ENCODE measurements at places on chromosomes 2 and 18. TPM values are rescaled to one million over a fixed set of nuclear protein-coding genes. Genes with fewer than 3 reads are reported as not detected.

Gene IRS1
- total RNA-seq, result 44.0 TPM

Gene SOWAHC
- 11.1 TPM for total RNA-seq

- no peak overlapping the region for H3K27ac ChIP-seq
- H3K36me3 ChIP-seq, result no peaks in the 10 kb centered on the region
- peaks cover 5% of the 10 kb centered on the region for H3K4me1 ChIP-seq
- no peak for DNase-seq
These were observed 27.7 kb downstream of the IMPA2 start for GRCh38 chr18:12008842-12009580.

GRCh38 chr2:166895243-166895642, 7.0 kb downstream of the XIRP2 start:
- no peaks in the 10 kb centered on the region for H3K36me3 ChIP-seq
- no peak overlapping the region for H3K27ac ChIP-seq
- DNase-seq, result no peak
- H3K4me1 ChIP-seq, result no peaks in the 10 kb centered on the region
- H3K4me3 ChIP-seq, result no peak overlapping the region
- H3K27me3 ChIP-seq, result no peaks in the 10 kb centered on the region

Gene CFAP210
- total RNA-seq, result 0.10 TPM

DNA sequence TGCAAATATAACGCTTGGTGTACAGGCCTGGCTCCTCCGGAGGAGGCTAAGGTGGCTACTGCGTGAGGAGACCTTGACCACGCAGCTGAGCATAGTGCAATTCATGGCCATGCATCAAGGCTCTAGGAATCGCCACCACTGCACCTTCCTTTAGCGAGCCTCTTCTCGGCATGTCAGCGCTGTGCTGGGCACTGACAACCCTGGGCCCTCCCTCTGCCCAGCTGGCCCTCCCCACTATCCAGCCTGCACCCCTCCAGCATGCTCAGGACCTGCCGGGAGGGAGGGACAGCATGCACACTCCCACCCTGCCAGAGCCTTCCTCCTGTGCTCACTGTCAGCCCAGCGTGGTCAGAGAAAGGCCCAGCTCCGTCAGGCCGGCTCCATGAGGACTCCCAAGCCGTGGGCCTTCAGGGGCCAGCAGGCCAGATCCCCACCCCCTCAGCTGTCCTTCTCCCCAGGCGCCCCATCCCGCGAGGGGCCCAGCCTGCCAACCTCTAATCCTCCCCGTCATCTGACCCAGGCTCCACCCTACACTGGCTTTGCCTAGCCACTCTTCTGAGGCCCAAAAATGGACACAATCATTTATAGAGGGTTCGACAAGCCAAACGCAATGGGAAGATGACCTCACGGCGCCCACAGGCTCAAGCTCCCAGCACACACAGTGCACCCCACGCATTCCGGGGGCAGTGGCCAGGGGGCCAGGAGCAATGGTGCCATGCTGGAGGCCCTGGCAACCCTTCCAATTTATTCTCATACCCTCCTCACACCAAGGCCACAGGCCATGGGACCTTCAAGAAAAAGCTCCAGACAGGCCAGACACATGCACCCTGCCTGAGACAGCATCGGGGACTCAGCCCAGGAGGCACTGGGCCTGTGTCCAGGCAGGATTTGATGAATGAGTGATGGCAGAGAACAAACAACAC, 3.5 kb downstream of the BIN1 start:
- DNase-seq, result no peak
- peaks cover 24% of the 10 kb centered on the region for H3K4me1 ChIP-seq
- H3K27me3 ChIP-seq, result peaks cover 5% of the 10 kb centered on the region
- H3K27ac ChIP-seq, result no peak overlapping the region

DNA sequence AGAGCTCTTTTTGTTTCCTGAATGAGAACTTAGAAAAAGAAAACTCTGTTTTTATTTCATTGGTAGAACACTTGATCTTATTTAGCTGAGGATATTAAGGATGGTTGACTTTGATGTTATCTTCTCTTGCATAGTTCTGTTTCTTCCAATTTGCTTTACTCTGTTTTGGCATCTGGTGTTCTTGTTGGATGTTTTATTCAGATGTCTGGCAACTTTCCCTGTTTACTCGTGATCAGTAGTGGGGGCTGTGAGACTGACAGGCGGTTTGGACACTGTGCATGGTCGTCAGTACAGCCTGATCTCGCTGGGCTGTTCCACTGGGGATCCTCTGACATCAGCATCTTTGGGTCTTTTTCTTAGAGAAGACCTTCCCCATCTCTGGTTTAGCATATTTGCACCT, 100.1 kb downstream of the TSN start:
- DNase-seq, result no peak
- no peak overlapping the region for H3K27ac ChIP-seq
- H3K27me3 ChIP-seq, result peaks cover 5% of the 10 kb centered on the region
- no peak overlapping the region for H3K4me3 ChIP-seq

Gene CYP27C1
- 0.11 TPM for total RNA-seq

Gene RAB17
- total RNA-seq, result not detected

- H3K36me3 ChIP-seq, result no peaks in the 10 kb centered on the region
- H3K27ac ChIP-seq, result no peak overlapping the region
- no peaks in the 10 kb centered on the region for H3K27me3 ChIP-seq
- H3K4me3 ChIP-seq, result no peak overlapping the region
These were observed 60.6 kb downstream of the ITGA4 start for GRCh38 chr2:181517685-181518301.

GRCh38 chr2:6644261-6644660, 221.4 kb downstream of the CMPK2 start:
- H3K4me3 ChIP-seq, result no peak overlapping the region
- peaks cover 5% of the 10 kb centered on the region for H3K36me3 ChIP-seq
- peaks cover 2% of the 10 kb centered on the region for H3K27me3 ChIP-seq
- no peak for DNase-seq

- no peak for DNase-seq
- peaks cover 58% of the 10 kb centered on the region for H3K4me1 ChIP-seq
- peaks cover 25% of the 10 kb centered on the region for H3K27me3 ChIP-seq
- no peak overlapping the region for H3K27ac ChIP-seq
- H3K36me3 ChIP-seq, result no peaks in the 10 kb centered on the region
These were observed 72.6 kb downstream of the CTAGE1 start for GRCh38 chr18:22344908-22345670.

DNA sequence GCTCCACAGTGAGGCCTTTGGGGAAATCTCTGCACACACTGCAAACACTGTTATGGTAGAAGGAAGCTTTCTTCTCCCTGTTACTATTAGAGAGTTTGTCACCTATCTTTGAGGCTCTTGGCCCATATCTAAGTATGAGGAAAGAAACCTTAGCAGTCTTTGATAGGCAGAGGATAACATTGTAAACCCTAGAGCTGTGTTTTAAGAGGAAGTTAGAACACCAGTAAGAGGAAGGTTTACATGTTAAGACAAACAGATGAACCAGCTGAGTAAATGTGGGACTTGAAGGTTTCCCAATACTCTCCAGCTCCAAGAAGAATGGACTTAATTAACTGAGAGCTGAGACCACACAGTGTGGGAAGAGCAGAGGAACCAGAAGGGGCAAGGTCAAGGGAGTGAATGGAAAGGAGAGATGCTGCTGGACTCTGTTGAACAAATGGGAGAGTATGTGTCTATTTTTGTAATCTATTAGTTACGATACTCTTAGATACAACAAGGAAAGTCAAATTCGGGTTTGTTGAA, 257.0 kb downstream of the DPP10 start:
- no peak overlapping the region for H3K4me3 ChIP-seq
- DNase-seq, result no peak
- H3K27me3 ChIP-seq, result no peaks in the 10 kb centered on the region
- no peaks in the 10 kb centered on the region for H3K4me1 ChIP-seq
- H3K27ac ChIP-seq, result no peak overlapping the region
- no peaks in the 10 kb centered on the region for H3K36me3 ChIP-seq

Gene SLC4A5
- not detected for total RNA-seq

- no peak for DNase-seq
- no peak overlapping the region for H3K27ac ChIP-seq
- peaks cover 8% of the 10 kb centered on the region for H3K36me3 ChIP-seq
- no peak overlapping the region for H3K4me3 ChIP-seq
- no peaks in the 10 kb centered on the region for H3K27me3 ChIP-seq
- H3K4me1 ChIP-seq, result peaks cover 13% of the 10 kb centered on the region
These were observed 126.3 kb downstream of the ALPK2 start for GRCh38 chr18:58502628-58503027.

GRCh38 chr2:177320596-177320995, 56.1 kb upstream of the NFE2L2 start:
- H3K27me3 ChIP-seq, result no peaks in the 10 kb centered on the region
- H3K27ac ChIP-seq, result no peak overlapping the region
- no peak overlapping the region for H3K4me3 ChIP-seq

DNA sequence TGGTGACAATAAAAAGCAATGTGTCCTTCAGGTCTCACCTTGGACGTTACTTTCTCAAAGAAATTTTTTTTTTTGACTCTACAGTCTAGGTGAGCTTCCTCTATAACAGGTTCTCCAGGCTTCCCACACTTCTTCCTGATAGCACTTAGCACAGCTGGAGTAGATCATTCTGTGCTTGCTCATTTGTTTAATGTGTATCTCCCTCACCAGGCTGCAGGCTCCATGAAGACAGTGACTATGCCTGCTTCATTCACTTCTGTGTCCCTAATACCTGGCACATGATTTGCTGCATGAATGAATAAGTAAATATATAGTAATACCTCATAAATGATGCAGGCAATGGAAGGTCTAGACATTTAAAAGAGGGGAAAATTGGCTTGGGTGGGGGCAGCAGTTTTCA, 109.9 kb upstream of the CD302 start:
- H3K36me3 ChIP-seq, result no peaks in the 10 kb centered on the region
- DNase-seq, result no peak
- H3K27ac ChIP-seq, result no peak overlapping the region
- no peak overlapping the region for H3K4me3 ChIP-seq
- H3K4me1 ChIP-seq, result 0 out of 2 replicates have a peak, but pooled peaks cover 8% of the 10 kb centered on the region

GRCh38 chr2:20071397-20072383, 20.3 kb upstream of the LAPTM4A start:
- peaks cover 8% of the 10 kb centered on the region for H3K36me3 ChIP-seq
- peaks cover 1% of the 10 kb centered on the region for H3K27me3 ChIP-seq
- peaks cover 56% of the 10 kb centered on the region for H3K4me1 ChIP-seq

Gene STK39
- total RNA-seq, result 32.8 TPM

DNA sequence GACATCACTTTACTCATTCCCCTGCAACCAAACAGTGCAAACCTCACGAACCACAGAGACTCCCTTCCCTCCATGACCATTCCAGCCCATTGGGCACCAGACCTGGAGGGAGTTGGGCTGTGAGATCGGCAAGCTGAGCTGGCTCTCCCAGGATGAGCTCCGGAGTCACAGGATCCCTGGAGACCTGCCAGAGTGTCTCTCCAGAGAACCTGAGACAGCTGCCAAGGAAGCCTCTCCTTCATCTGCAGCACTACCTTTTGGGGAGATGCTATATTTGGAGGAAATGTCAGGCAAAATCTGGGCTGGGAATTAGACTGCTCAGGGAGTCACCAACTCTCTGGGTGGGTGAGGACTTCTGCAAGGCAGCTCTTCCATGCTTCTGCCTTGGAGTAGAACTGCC, 417.4 kb downstream of the TNS1 start:
- no peaks in the 10 kb centered on the region for H3K36me3 ChIP-seq
- H3K4me3 ChIP-seq, result no peak overlapping the region
- no peak overlapping the region for H3K27ac ChIP-seq
- peaks cover 38% of the 10 kb centered on the region for H3K27me3 ChIP-seq

Gene ARHGAP15
- total RNA-seq, result not detected

DNA sequence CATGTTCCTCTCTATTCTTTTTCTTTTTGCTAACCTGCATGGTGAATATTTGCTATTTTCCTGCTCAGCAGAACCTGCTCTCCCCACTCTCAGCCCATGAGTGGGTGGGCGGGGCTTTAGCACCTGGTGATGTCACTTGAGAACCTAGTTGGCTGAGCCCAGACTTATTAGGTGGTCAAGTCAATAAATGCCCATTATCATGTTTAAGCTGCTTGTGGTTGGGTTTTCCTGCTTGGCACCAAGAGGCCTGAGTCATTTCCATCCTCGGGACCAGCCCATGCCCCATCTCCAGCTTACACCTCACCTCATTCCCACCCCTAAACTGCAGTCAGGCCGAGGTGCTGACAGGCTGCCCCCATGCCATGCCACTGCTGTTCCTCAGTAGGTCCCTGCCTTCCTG, 226.6 kb downstream of the ANKRD30B start:
- no peak for DNase-seq
- H3K4me1 ChIP-seq, result no peaks in the 10 kb centered on the region
- no peak overlapping the region for H3K4me3 ChIP-seq
- H3K27me3 ChIP-seq, result no peaks in the 10 kb centered on the region
- H3K27ac ChIP-seq, result no peak overlapping the region
- H3K36me3 ChIP-seq, result no peaks in the 10 kb centered on the region

Gene GAL3ST2
- not detected for total RNA-seq

- H3K4me1 ChIP-seq, result peaks cover 8% of the 10 kb centered on the region
- DNase-seq, result no peak
- H3K36me3 ChIP-seq, result no peaks in the 10 kb centered on the region
These were observed 4.1 kb upstream of the ZCCHC2 start for GRCh38 chr18:62518460-62519375.

DNA sequence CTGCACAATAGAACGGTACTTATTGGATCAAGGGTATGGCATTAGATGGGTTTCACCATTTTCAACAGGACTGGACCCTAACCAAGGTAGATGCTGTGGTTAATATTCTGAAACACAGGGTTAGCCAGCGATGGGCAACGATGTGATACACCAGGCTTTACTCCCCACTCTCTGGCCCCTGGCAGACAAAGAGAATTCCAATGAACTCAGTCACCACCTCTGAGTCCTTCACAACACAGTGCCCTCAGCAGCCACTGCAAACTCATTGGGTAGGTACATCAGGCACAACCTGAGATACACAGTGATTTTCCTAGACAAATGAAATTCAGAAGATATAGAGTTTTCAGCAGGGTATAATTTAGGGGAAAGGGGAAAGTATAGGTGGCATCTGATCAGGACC, 634.5 kb downstream of the ZEB2 start:
- no peaks in the 10 kb centered on the region for H3K36me3 ChIP-seq
- DNase-seq, result no peak
- no peak overlapping the region for H3K27ac ChIP-seq
- H3K4me3 ChIP-seq, result no peak overlapping the region

GRCh38 chr2:3405307-3405706, 25.8 kb downstream of the TRAPPC12 start:
- no peak for DNase-seq
- no peak overlapping the region for H3K4me3 ChIP-seq
- no peak overlapping the region for H3K27ac ChIP-seq

Gene COLEC11
- not detected for total RNA-seq

Gene CDKL4
- total RNA-seq, result 0.14 TPM

- peaks cover 49% of the 10 kb centered on the region for H3K4me1 ChIP-seq
- peak overlapping the region; percentile 98 for H3K4me3 ChIP-seq
- DNase-seq, result peak; percentile 12
- peaks cover 17% of the 10 kb centered on the region for H3K36me3 ChIP-seq
- H3K27me3 ChIP-seq, result peaks cover 3% of the 10 kb centered on the region
These were observed 640 bp downstream of the SLC39A6 start for GRCh38 chr18:36128530-36128870.

GRCh38 chr2:65465124-65465523, 32.7 kb upstream of the SPRED2 start:
- H3K4me3 ChIP-seq, result no peak overlapping the region
- H3K27ac ChIP-seq, result no peak overlapping the region

Gene ABCB11
- total RNA-seq, result not detected

Gene SERPINB4
- not detected for total RNA-seq
